ENCODE measurements at places on chromosomes 2 and 18.

GRCh38 chr2:201532686-201533304 is 81.3 kb downstream of the STRADB start:
- no peak for DNase-seq

DNA sequence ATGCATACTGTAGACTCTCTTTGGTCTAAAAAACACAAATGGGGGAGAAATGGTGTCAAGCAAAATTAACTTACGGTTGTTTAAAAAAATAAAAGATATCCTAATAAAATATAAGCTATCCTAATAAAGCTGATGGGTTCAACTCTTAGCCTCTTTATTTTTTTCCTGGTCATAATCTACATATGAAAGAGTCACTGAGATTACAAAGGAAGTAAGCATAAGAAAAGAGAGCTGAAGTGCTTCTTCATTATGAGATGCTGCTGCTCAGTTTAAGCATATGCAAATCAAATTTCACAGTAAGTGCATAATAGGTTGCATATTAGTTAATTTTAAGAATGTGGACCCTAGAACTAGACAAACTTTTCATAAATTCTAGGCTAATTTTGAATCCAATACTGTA is 59.9 kb upstream of the DNER start:
- no peak for DNase-seq

GRCh38 chr2:207251573-207252192 is 85.9 kb upstream of the KLF7 start:
- DNase-seq: no peak

GRCh38 chr2:54468673-54469072 is 12.5 kb downstream of the SPTBN1 start:
- no peak for DNase-seq

GRCh38 chr2:208224802-208225201 is 30.1 kb downstream of the IDH1 start:
- no peak for DNase-seq

DNA sequence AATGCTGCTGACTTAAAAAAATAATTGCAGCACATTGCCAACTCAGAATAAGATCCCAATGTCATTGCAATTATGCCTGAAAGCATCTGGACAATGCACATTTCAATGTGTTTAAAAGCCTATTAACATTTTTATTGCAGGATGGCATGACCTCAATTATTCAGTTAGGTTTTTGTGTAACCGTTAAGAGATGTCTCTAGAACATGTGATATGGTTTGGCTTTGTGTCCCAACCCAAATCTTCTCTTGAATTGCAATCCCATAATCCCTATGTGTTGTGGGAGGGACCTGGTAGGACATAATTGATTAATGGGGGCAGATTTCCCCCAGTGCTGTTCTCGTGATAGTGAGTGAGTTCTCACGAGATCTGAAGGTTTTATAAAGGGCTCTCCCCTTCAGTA is 43.2 kb upstream of the ZC3H15 start:
- DNase-seq: no peak

DNA sequence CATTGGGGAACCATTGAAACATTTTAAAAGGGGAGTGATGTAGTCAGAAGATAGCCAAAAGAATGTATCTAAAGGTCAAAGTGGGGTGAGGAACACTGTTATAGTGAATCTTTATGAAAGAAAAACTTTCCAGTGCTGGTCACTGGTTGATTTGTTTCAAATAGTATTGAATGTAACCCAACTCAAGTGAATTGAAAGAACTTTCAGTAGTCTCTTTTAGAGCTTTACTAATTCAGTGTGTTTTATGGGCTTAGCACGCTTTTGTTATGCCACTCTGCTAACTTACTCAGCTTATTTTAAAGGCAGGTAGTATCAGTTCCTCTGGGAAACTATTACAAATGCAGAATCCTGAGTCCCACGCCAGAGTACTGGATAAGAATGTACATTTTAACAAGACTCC is 57.3 kb downstream of the GTF2A1L start:
- DNase-seq: no peak

GRCh38 chr2:145484448-145485097 is 964.7 kb upstream of the ZEB2 start:
- DNase-seq: no peak

GRCh38 chr2:110948027-110948674 is 172.6 kb upstream of the BCL2L11 start:
- no peak for DNase-seq

DNA sequence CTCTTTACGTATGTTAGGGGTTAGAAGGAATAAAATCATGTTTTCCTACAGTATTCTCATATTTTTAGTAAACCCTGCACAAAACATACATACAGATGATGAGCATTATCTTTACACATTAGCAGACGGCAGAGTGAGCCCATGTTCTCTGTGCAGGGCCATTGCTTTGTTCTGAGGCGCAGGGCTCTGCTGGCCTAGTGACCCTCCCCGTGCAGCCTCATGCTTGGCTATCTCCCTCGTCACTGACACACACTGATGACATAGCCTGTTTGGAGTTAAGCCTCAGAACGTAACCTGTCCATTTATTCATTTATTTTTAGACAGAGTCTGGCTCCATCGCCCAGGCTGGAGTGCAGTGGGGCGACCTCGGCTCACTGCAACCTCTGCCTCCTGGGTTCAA is 115.9 kb upstream of the FOSL2 start:
- DNase-seq: no peak

GRCh38 chr2:42810971-42811811 is 18.8 kb upstream of the HAAO start:
- no peak for DNase-seq

DNA sequence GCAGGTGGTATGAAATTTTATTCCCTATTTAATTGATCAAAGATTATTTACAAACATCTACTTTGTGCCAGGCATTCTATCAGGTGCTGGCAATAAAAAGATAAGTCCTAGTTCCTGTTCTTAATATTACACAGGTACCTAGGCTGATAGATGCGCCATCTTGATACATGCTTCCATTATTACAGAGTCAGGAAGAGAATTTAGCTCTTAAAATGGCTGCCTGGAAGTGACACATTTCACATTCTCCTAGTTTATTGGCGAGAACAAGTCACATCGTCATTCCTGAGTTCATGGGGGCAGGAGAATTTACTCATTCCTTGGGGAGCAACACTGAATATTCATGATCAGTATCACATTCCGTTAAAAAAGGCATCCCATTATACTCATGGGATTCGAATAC is 1.1 kb upstream of the DARS1 start:
- DNase-seq: no peak

DNA sequence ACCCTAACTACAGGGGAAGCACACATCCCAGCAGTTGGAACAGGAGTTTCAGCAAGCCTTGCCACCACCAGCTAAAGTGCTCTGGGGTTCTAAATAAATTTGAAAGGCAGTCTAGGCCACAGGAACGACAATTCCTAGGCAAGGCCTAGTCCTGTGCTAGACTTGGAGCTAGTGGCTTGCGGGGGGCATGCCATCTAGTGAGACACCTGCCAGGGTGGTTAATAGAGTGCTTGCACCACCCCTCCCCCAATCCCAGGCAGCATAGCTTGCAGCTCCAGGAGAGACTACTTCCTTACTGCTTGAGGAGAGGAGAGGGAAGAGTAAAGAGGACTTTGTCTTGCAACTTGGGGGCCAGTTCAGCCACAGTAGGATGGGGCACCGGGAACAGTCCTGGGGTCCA is 101.8 kb downstream of the SLC39A10 start:
- no peak for DNase-seq

DNA sequence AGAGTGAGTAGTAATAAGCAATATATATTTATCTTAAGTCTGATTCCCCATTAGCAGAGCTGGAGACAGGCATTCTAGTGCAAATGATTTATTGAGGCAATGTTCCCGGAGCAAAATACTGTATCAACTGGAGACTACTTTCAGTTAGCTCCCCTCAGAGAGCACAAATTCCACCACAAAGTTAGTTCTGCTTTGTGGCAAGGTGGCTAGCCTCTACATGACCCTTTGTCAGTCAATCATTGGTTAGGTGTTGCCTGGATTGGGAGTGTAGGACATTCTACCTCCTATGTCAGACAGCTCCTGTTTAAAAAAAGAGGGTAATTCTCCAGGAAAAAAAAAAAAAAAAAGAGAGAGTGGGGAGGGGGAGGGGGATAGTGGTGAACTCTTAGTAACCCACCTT is 402.2 kb downstream of the NR4A2 start:
- no peak for DNase-seq

- DNase-seq: no peak
These were observed 346.6 kb upstream of the KCNH7 start for GRCh38 chr2:163185160-163185559.

- no peak for DNase-seq
These were observed 255.3 kb downstream of the SH3BP4 start for GRCh38 chr2:235206980-235207579.

- no peak for DNase-seq
These were observed 97.1 kb downstream of the ITGA4 start for GRCh38 chr2:181554061-181554830.

DNA sequence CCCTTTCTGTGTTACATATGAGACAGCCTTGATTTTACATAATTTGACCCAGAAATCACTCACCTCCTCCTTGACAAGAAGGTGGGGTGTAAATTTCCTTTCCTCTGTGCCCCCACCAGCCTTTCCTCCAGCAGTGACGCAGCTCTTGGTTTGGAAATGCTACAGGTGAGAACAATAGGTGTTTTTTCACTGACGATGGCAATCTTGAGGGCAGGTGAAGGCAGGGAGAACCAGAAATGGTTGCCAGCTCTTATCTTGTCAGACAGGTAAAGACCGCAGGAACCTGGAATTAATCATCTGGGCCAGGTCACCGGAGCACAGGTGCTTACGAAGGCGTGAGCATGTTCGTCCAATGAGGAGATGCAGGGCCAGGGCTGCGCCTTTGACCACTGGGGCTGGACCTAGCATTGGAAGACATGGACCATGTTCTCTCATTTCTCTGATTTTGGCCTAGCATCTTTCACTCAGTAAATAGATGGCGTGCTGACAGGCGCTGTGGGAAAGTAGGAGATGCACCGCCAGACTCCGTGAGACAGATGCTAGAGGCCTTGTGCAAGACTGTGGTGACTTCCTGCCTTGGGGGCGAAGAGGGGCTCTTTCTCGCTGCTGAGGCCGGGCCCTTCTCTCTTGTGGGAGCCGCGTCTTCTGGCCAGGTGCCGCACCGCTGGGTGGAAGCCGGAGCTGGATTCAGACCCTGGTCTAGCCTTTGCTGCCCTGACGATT is 4.0 kb downstream of the CIDEA start:
- DNase-seq: no peak

GRCh38 chr2:168216351-168217005 is 30.9 kb downstream of the STK39 start:
- DNase-seq: no peak

DNA sequence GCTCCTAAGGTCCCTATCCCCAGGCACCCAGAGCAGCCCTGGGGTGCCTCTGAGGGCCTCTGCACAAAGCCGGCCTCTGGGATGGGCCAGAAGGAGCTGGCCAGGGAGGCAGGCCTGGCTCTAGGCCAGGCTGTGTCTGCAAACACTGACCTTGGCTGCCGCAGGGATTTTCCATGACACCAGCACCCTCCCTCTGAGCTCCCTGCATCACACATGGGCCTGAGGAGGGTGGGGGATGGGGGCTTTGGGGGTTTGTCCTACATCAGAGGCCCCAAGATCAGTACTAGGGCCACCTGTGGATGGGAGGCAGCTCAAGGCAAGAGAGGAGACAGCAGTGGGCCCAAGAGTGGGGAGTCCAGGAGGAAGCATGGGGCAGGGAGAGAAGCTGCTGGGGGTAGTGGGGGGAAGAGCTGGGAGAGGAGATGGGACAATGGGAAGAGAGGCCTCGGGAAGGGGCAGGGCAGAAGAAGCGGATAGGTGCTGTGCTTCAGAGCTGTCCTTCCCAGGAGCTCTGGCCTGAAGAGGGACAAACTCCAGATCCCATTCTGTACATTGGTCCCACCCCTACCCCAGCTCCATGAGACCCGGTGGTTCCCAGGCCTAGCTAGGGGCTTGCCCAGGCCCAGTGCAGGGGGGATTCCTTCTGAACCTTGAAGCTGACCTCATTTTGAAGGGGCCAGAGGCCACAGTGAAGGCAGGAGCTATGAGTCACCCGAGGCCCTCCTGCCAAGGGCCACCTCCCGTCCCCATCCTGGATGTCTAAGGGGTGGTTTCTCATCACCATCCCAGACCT is 28.0 kb downstream of the KCNK3 start:
- DNase-seq: no peak

- DNase-seq: no peak
These were observed 19.8 kb downstream of the FER1L5 start for GRCh38 chr2:96662360-96662759.

GRCh38 chr2:104213758-104214157 is 640.2 kb upstream of the POU3F3 start:
- no peak for DNase-seq

- no peak for DNase-seq
These were observed 236.8 kb downstream of the ZNF516 start for GRCh38 chr18:76258209-76258608.

Measured in esophagus squamous epithelium (tissue), 5 donors.